ENCODE measurements at places on chromosomes 2 and 18. TPM values are rescaled to one million over a fixed set of nuclear protein-coding genes. Genes with fewer than 3 reads are reported as not detected.

Gene SLC9A2
- 2.0 TPM for total RNA-seq

Gene TCF23
- total RNA-seq: not detected

Gene UGT1A6
- total RNA-seq: not detected

Gene BMP10
- not detected for total RNA-seq

Gene PLGLB2
- total RNA-seq: 2.0 TPM

Gene FBLN7
- 0.62 TPM for total RNA-seq

Gene SLC39A10
- 154 TPM for total RNA-seq

Gene RAD51AP2
- total RNA-seq: 0.47 TPM

Gene C2orf74
- 6.9 TPM for total RNA-seq
